Activated T-cell treated with anti-CD3 and anti-CD28 coated beads for 48 hours (primary cell): ENCODE measurements at places on chromosomes 5 and 9.

DNA sequence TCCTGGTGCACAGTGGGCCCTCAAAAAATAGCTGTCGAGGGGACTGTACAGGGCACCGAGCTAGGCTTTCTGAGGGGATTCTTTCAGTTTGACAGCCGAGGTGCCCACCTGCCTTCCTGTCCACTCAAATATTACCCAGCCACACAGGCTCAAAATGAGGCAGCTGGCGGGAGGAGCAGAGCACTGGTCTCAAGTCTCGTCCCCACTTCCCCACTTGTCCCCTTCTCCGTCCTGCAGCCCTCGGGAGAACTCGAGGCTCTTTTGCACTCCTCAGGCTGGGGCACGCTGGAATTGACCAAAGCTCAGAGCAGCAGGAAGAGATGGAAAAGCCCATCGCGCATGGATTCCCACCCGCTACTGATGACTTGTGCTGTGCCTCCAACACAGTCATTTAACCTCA lies 185.2 kb downstream of the HSPA4 start:
- DNase-seq: no peak

GRCh38 chr9:115200711-115201505 lies 83.0 kb upstream of the TNC start:
- DNase-seq: no peak

GRCh38 chr9:36665921-36666431 lies 93.3 kb downstream of the MELK start:
- no peak for DNase-seq

DNA sequence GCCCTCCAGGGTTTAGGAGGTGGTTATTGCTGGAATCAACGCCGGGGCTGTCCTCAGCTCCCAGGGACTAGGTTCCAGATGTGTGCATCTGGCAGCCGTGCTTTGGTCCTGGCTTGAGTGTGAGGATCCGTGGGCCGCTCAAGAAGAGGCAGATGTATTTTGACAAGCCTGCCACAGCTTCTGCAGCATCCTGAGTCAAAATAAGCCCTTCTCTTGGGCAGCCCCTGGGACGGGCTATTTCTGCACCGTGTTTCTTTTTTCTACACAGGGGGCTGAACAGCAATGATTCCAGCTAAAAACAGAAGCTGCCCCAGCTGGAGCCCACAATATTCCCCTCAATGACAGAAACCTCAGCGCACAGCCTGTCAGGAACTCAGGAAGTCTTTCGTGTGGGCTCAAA lies 19.7 kb upstream of the CPLX2 start:
- no peak for DNase-seq

DNA sequence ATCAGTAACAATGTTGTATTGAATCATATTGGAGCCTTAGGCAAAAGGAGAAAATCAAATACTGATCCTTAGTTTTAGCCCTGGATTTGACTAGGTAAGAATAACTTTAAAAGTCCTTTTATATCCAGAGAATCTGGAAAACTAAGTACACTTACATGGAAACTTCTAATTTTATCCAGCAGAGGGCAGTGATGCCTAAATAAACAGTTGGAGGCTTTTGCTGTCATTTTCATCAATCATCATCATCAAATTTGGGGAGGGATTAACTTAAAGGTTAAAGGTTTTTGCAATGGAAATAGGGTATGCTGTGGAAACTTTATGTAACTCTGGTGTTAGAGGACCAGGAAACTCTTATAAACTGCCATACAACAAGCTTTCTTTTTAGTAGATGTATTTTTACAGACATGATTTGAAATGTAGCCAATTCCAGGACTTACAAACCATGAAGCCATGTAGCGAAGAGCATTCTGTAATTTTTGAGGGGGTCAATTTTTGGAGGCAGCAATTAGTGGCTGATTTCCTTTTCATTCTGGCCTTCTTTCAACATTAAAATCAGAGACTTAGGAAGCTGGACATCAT lies 112.7 kb downstream of the OSTF1 start:
- no peak for DNase-seq

GRCh38 chr5:17696627-17697026 lies 62.4 kb downstream of the TAF11L14 start:
- no peak for DNase-seq

- DNase-seq: no peak
These were observed 97.8 kb downstream of the ADAMTS12 start for GRCh38 chr5:33793836-33794549.

GRCh38 chr9:127049044-127049443 lies 73.4 kb downstream of the ANGPTL2 start:
- peak; percentile 1 for DNase-seq

DNA sequence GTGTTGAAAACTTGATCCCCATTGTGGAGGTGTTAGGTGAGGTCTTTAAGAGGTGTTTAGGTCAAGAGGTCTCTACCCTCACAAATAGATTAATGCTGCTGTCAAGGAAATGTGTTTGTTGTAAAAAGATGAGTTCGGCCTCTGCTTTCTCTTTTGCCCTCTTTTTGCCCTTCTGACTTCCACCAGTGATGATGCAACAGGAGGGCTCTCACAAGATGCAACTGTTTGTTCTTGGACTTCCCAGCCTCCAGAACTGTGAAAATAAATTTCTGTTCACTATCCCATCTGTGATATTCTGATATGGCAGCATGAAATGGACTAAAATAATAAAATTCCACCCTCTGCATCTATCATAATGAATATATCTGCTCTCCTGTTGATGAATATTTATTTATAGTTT lies 650.0 kb upstream of the ZNF608 start:
- DNase-seq: no peak

GRCh38 chr5:83752700-83753099 lies 32.0 kb upstream of the HAPLN1 start:
- no peak for DNase-seq
